ENCODE measurements at places on chromosomes 2 and 18.

GRCh38 chr2:240508832-240509545 lies 48.8 kb downstream of the ANKMY1 start:
- DNase-seq = no peak

DNA sequence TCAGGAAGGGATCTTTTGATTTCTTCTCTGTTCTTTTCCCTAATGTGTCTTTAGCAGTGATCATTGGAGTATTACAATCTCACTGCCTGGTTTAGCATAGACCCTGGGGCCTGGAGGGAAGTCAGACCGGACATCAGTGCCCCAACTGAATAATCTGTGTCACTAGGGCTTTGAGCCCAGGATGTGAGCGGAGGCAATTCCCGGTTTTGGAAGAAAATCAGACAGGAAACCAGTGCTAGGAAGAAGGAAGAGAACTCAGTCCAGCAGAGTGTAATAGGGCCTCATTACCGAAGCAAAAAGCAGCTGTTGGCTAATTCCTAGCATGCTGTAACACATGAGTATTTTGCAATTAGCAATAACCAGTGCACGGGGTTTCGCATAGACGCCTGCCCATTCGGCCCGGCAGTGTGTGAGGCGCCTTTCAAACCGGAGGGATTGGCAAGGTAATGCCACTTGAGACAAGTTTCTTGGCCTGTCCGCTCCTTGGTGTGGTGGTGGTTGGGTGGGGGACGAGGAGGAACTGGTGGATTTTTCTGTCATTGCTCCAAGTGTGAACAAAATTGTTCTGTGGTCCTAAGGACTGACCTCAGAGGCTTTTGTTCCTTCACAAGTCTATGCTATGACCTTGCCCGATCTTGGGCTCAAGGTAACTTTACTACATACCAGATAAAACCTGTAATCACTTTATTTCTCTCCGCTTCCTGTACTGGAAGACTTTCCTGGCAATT lies 2.8 kb downstream of the FOSL2 start:
- no peak for DNase-seq

GRCh38 chr2:69605284-69605683 lies 38.3 kb downstream of the AAK1 start:
- DNase-seq = no peak

DNA sequence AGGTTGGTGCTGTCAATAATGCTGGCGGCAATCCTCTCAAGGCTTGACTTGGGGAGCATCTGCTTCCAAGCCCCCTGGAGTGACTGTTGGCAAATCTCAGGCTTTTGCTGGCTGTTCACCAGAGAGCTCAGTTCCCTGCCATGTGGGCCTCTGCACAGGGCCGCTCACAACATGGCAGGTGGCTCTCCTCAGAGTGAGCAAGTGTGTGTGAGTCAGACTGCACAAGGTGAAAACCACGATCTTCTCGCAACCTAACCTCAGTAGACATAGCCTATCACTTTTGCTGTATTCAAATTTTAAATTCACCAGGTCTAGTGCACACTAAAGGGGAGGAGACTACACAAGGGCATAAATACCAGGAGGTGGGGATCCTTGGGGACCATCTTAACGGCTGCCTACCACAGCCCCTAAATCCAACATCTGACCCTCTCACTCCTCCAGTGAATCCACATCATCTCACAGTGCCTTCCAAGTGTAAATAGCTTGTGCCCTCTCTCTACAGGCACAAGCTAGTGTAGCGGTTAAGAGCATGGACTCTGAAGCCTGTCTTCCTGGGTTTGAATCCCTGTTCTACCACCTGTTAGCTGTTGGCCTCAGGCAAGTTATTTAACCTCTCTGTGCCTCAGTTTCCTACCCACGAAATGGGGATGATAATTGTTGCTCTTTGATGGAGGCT lies 187.7 kb upstream of the CXCR4 start:
- peak; percentile 41 for DNase-seq

GRCh38 chr2:159758686-159759085 lies 39.3 kb downstream of the CD302 start:
- no peak for DNase-seq

DNA sequence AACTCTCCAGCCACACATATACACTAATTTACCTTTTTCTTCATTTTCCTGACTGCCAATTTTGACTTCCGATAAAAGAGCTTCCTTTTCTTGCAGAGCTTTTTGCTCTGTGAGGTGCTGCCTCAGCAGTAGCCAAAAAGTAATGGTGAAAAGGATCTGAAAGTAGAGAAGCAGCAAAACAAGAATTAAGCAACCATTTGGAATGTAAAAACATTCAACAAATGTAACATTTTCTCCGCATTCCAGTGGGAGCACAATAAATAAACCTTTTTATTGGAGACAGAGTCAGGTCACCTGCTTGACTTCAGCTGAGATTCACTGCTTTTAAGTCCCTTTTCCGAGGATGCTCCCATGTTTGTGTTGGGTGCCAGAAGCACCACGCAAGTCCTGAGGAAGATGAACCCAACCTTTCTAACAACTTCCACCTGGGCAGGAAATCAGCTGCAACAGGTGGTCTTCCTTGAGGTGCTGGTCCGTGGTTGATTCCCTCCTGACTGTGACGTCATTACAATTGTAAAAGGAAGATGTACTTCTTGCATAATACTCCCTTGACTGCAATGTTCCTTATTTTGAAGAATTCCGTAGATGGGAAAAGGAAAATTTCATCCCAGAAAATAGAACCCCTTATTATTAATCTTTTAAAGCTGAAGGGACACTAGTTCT lies 265.5 kb downstream of the NAPG start:
- no peak for DNase-seq

DNA sequence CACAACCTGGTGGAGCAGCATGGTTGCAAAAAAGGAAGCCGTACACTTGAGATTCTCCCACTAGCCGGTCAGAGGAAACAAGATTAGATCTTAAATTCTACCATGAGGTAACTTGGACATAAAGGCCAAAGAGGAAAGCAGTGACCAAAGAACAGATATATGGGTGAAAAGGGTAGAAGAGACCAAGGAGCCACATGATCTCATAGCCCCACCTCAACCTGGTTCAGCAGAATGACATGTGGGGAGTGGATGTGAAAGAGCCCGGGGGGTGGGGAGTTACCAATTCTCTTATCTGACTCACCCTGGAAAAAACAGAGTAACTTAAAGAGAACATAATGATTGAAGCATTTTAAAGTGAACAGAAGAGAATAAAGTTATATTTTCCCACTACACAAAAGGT lies 683.0 kb downstream of the DSC3 start:
- DNase-seq = no peak

DNA sequence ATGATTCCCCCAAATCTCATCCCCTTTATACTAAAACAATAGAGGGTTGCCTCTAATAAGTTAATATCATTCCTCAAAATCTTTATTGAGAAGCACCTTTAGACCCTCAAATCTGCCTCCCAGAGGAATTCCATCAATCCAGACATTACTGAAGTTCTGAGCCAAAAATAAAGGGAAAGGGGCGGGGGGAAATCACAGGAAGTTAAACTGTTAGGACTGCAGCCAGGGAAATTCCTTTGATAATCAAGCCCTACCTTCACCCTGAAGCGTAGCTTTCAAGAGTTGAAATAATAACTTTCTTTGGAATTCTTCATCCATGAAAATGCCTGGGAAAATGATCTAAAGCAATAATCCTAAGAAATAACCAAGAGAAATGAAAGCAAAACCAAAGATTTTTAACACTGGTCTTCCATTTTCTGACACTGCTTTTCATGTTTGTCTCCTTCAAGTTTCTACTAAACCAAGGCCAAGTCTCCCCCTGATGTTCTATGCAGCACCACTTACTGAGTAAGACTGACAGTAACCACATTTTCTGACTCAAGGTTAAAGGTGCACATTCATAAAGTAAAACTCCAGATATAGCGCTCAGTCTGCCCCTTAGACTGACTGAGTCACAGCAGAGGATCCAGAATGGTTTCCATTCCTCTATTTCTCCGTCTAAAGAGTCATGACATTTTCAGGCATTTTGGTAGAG lies 78.2 kb downstream of the TCF4 start:
- no peak for DNase-seq

DNA sequence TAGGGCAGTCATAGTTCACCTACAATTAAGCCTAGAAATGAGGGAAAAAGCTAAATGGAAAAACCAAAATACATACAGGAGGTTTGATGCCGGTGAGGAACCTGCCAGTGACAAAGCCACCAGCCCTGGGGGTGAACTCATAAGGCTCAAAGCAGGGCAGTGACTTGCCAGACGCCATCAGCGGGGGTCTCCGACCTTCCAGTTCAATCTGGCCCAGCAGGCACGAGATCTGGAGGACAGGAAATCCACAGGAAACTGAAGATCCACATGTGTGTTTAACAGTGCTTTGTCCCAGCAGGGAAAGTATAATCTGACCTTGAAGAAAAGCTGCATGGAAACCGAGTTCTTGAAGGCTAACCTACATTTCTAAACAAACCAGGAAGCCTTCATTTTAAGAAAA lies 60.1 kb downstream of the POLR1A start:
- no peak for DNase-seq

GRCh38 chr2:151491496-151491895 lies 81.8 kb downstream of the RIF1 start:
- no peak for DNase-seq

DNA sequence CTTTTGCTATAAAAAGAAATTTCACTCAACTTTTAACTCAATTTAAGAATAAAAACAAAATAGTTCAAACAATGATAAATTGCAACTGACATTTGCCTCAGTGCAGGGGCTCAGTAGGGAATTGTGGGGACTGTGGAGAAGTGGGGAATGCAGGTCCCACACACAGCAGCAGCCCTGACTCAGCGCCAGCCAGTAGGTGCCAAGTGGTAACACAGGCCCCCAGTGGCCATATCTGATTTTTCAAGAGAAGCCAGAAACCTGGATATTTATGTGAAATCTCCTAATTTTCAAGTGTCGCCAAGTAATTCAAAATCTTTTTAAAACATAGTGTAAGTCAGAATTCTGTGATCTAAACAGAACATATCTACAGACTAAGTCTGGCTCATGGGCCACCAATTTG lies 186.3 kb downstream of the EN1 start:
- DNase-seq = no peak

- no peak for DNase-seq
Measured at GRCh38 chr18:50724751-50725151, 95.1 kb downstream of the MRO start.

DNA sequence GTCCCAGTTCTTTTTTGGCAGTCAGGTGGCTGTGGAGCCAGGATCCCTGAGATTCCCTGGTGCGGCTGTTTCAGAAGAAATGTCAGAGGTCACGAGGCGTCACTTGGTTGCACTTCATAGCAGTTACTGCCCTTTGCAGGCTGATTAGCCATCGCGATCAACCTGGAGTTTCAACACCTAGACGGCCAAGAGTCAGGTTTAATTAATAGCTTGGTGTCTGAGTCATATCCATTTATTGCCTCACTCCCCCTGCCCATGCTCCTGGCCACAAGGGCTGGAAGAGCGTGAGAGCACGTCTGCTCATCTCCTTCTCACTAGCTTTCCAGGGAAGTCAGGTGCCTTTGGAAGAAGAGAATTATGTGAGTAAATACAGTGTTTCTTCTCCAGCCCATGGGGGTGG lies 552.3 kb downstream of the TSN start:
- DNase-seq = no peak

GRCh38 chr2:55115761-55116597 lies 65.7 kb upstream of the RTN4 start:
- DNase-seq = no peak

GRCh38 chr2:186820303-186820702 lies 28.7 kb downstream of the ZSWIM2 start:
- no peak for DNase-seq

DNA sequence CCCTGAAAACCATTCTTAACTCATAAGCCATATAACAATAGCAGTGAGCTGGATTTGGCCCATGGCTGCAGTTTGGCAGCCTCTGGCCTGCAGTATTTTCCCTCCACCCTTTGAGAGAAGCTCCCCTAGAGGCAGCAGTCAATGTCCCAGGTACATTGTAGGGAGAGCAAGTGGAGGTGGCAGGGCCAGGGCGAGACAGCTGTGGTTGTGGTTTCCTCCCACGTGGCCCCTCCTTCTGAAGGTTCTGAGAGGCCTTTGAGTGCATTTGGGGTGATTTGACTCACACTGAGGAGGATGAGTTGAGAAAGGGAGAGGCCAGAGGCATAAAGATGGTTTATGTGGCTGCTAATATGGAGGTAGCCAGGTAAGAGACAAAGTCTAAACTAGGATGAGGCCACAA lies 45.5 kb upstream of the LDAH start:
- no peak for DNase-seq
